ENCODE measurements at places on chromosomes 16 and 17. TPM values are rescaled to one million over a fixed set of nuclear protein-coding genes. Genes with fewer than 3 reads are reported as not detected.
A peak's percentile ranks its signal among the peaks of the same experiment; 100 is the strongest.

SPNS2 gene
- 0.28 TPM for total RNA-seq

EMC8 gene
- 26.4 TPM for total RNA-seq

DNA sequence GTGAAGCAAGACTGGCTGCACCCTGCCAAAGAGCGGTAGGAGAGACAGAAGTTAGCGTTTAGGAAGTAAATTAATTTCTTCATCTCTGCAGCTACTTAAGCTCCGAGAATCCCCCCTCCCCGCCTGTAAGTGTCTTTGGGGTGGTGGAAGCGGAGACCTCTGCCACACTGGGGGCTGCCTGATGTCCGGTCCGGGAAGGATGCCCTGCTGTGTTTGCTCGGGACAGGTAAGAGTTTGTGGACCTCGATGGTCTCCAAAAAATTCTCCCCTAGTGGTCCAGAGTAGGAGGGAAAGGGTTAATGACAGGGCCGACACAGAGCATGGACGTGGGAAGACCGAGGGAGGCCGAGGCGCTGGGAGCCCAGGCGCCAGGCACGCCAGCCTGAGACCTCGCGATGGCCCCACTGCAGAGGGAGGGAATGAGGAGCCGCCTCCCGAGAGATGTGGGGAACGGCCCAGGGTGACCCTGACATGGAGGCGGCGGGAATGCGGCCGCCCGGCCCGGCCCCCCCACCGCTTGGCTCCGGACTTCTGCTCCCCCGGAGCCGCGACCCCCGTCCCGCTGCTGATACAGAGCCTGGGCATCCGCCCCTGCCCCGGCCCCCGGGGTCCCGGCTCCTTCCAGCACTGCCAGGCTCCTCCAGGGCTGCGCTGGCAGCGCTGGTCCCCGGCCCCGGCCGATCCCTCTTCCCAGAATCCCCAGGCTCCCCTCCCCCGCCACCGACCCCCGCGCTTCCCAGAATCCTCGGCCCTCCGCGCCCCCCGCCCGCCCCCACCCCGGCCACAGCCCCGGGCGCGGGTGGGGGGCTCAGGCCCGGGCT, 680 bp downstream of the ZNF629 start:
- DNase-seq = no peak

CCDC102A gene
- total RNA-seq = 15.5 TPM

TBX6 gene
- 0.91 TPM for total RNA-seq

DNA sequence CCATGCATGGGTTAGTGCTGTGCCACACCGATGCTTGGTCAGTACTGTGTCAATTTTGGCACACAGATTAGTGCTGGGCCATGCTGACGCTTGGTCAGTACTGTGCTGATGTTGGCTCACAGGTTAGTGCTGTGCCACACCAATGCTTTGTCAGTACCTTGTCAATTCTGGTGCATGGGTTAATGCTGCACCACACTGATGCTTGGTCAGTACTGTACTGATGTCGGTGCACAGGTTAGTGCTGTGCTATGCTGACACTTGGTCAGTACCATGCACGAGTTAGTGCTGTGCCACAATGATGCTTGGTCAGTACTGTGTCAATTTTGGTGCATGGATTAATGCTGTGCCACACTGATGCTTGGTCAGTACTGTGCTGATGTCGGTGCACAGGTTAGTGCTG, 103.0 kb downstream of the NPIPB11 start:
- DNase-seq = no peak

- DNase-seq = no peak
These were observed 76.6 kb downstream of the KLHDC4 start for GRCh38 chr16:87688876-87689815.

DNA sequence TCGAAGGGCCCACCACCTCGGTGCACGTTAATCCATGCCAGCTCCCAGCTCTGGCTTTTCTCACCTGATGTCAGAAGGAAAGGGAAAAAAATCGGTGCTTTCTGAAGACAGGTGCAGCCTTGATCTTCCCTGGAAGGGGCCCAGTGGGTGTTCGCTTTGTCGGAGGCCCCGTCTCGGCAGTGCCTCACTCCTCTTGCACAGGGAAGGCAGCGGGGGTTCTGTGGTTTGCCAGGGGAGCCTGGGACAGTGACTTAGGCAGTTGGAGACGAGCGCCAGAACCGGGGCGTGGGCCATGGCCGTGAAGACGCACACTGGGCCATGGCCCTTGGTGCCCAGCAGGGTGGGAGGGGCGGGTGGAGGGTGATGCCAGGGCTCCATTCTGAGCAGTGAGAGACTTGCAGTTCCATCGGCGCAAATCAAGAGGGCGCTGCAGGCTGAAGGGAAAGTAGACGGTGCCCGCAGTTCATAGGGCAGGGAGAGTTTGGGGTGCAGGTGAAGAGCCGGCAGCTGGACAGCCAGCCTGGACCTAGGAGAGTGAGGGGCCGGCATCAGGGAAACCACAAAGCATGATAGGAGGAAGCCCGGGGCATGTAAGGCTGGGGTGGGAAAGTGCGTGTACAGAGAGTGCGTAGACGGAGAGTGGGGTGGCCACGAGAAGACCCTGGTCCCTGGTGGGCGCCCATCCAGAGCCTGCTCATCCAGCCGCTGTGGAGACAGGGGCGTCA, 101.3 kb upstream of the CHMP6 start:
- DNase-seq = peak; percentile 56

- DNase-seq = peak; percentile 52
These were observed 183.0 kb downstream of the FOXL1 start for GRCh38 chr16:86761111-86762031.

All from natural killer cell (primary cell).